Cortex of kidney (tissue), 1 donor: ENCODE measurements at places on chromosomes 6 and 20.

GRCh38 chr6:169169941-169170582, 83.6 kb downstream of the THBS2 start:
- DNase-seq = no peak

DNA sequence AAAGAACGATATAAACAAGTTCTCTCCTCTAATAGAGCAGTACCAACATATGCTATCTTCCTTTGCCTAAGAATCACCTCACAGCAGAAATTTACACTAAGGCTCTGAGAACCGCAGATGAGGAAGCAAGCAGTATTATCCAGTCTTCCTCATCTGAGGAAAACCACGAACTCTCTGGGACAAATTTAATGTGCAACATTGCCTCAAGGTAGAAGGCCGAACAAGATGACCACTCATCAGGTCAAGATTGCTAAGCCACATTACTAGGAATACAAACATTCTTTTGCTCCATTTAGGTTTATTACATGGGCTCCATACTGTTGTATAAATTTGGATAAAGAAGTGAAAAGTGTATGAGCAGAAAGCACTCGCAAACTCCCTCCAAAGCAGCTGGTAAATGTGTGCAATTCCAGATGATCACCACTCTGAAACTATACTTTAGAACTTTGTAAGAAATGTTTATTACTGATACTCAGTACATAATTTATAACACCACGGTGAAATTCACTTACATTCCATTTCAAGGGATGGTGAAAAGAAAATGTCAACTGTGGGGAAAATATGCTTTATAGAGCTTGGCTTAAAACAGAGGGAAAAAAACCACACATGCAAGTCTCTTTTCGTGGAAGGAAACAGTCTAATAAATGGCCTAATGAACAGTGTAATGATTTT, 398.4 kb downstream of the BTBD9 start:
- no peak for DNase-seq

- DNase-seq = no peak
Measured at GRCh38 chr6:75612434-75612833, 10.8 kb downstream of the SENP6 start.

- DNase-seq = no peak
Measured at GRCh38 chr20:63117151-63117550, 98.8 kb downstream of the YTHDF1 start.

GRCh38 chr6:92784235-92784634, 635.1 kb downstream of the EPHA7 start:
- no peak for DNase-seq

- no peak for DNase-seq
Measured at GRCh38 chr6:6357032-6357431, 36.6 kb upstream of the F13A1 start.
